Left ventricle myocardium superior (tissue), 1 donor: ENCODE measurements at places on chromosomes 2 and 18. TPM values are rescaled to one million over a fixed set of nuclear protein-coding genes. Genes with fewer than 3 reads are reported as not detected.

Gene ACKR3
- total RNA-seq, result 25.4 TPM

Gene ZSWIM2
- not detected for total RNA-seq

Gene RAB17
- total RNA-seq, result 3.2 TPM

Gene GPR148
- not detected for total RNA-seq

Gene CDK5R2
- not detected for total RNA-seq

Gene GKN1
- not detected for total RNA-seq

Gene CTAGE1
- total RNA-seq, result not detected

Gene PLEK
- 4.1 TPM for total RNA-seq

Gene RGPD5
- total RNA-seq, result 21.0 TPM

Gene TTC32
- total RNA-seq, result 4.0 TPM
